ENCODE measurements at places on chromosomes 7 and 10. TPM values are rescaled to one million over a fixed set of nuclear protein-coding genes. Genes with fewer than 3 reads are reported as not detected.

Gene HK1
- 86.8 TPM for total RNA-seq

Gene NMT2
- 47.9 TPM for total RNA-seq

Gene AS3MT
- 9.1 TPM for total RNA-seq

Gene DIP2C
- total RNA-seq, result 46.0 TPM

Gene EPO
- not detected for total RNA-seq

Gene ZNF138
- total RNA-seq, result 63.7 TPM

Gene LLCFC1
- not detected for total RNA-seq

Gene PLAC9
- total RNA-seq, result 1.7 TPM

Gene BMPER
- 3.4 TPM for total RNA-seq

Gene CPED1
- total RNA-seq, result 2.2 TPM

Gene EPHB6
- total RNA-seq, result 48.7 TPM

Gene SLC16A9
- 9.8 TPM for total RNA-seq

Gene LRRD1
- 0.74 TPM for total RNA-seq

Gene SLC18A2
- total RNA-seq, result under 0.01 TPM

Gene ZNF22
- 34.4 TPM for total RNA-seq

Gene CYP2C19
- 0.25 TPM for total RNA-seq

Gene KCND2
- 38.6 TPM for total RNA-seq

Gene TMUB1
- total RNA-seq, result 5.9 TPM

Gene UCMA
- total RNA-seq, result not detected

Gene CALHM1
- total RNA-seq, result not detected

Gene FLNC
- 4.2 TPM for total RNA-seq

Gene CHAT
- total RNA-seq, result not detected

Gene CCL24
- total RNA-seq, result not detected

Gene DRGX
- not detected for total RNA-seq

Gene ADGRA1
- 3.9 TPM for total RNA-seq

Gene SPDYE9
- total RNA-seq, result 0.49 TPM

All from temporal lobe (tissue), 4 donors.